ENCODE measurements at places on chromosomes 6 and 20.

- no peak for DNase-seq
These were observed 21.9 kb upstream of the CSE1L start for GRCh38 chr20:49024220-49024619.

- peak; percentile 56 for DNase-seq
These were observed 6.1 kb upstream of the TREML4 start for GRCh38 chr6:41222045-41222444.

- DNase-seq = no peak
These were observed 907.6 kb downstream of the TFAP2A start for GRCh38 chr6:9507136-9507895.

DNA sequence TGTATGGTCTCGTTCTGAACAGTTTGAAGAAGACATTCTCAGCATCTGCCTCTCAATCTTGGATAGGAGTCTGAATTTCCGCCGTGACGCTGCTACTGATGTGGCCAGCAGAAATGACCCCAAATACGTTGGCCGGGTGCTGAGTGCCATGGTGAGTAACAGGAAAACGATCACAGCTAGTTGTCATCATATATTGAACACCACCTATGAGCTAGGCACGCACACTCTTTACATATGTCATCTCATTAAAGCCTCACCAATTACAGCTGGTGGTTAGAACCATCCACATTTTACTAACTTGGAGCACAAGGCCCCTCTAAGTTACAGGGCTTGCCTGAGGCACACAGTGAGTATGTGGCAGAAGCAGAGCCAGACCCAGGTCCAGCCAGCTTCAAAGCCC, 17.1 kb downstream of the TGM3 start:
- no peak for DNase-seq

- peak; percentile 88 for DNase-seq
These were observed 12.8 kb upstream of the SERPINB1 start for GRCh38 chr6:2854396-2854982.

- DNase-seq = no peak
These were observed 50.0 kb upstream of the DST start for GRCh38 chr6:56692523-56693245.

DNA sequence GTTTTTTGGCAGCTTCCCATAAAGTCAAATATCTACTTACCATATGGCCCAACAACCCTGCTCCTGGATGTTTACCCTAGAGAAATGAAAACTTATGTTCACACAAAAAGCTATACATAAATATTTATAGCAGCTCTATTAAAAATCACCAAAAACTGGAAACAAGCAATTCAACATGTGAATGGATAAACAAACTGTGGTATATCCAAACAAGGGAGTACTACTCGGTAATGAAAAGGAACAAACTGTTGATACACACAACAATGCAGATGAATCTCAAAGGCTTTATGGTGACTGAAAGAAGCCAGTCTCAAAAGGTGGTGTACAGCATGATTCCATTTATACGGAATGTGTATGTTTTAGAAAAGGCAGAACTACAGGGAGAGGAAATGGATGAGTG, 48.4 kb downstream of the PREX1 start:
- no peak for DNase-seq

DNA sequence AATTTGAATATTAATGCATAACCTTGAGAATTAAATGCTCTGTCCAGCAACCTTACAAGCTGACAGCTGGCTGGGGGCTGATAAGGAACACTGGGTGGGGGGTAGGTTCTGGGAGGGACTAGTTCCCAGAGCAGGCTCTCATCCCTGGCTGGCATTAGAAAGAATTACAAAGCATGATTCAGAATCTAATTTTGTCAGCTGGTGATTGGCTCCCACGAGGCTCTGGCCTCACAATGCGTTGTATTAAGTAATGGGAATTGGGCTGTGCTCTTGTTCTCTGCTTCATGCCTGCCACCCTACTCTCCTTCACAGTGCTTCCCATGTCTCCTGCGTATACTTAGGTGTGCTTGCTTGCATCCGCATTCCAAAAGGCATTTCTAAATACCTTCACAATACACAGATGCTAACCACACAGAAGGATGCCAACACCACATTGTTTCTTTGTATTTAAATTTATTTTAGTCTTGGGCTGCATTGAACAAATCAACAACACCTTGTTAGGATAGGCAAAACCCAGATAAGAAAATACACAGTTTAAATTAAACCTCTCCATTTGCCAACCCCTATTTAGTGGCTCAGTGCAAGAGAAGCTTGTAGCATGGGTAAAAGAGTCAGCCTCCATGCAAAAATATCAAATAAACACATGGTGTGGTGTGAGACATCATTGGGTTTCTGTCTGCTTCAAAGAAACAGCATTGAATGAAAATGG, 434.5 kb upstream of the JAG1 start:
- DNase-seq = no peak

GRCh38 chr20:57467742-57468141, 57.2 kb downstream of the CTCFL start:
- DNase-seq = no peak

- DNase-seq = peak; percentile 74
These were observed 176.7 kb downstream of the BMP7 start for GRCh38 chr20:57089699-57090144.

DNA sequence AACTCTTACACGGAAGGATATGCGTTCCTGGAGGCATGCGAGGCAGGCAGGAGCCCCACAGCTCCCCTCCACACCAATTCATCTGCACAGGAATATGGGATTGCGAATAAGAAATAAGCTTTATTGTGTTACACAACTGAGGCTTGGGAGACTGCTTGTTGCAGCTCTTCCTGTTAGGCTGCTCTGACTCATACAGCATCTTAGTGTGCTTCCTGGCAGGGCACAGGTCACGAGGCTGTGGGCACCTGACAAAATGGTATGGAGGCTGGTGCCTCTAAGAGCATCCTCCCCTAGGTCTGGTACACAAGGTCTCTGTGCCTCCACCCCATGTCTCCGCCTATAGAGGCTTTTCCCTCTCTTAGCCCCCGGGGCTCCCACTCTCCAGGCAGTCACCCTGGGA, 6.8 kb downstream of the SLC22A3 start:
- DNase-seq = peak; percentile 57

- peak; percentile 59 for DNase-seq
These were observed 283.9 kb downstream of the TBC1D7 start for GRCh38 chr6:13044390-13044789.

GRCh38 chr20:10668677-10669368, 5.0 kb downstream of the JAG1 start:
- no peak for DNase-seq

GRCh38 chr20:43191946-43192863, 2.5 kb upstream of the PTPRT start:
- peak; percentile 36 for DNase-seq

DNA sequence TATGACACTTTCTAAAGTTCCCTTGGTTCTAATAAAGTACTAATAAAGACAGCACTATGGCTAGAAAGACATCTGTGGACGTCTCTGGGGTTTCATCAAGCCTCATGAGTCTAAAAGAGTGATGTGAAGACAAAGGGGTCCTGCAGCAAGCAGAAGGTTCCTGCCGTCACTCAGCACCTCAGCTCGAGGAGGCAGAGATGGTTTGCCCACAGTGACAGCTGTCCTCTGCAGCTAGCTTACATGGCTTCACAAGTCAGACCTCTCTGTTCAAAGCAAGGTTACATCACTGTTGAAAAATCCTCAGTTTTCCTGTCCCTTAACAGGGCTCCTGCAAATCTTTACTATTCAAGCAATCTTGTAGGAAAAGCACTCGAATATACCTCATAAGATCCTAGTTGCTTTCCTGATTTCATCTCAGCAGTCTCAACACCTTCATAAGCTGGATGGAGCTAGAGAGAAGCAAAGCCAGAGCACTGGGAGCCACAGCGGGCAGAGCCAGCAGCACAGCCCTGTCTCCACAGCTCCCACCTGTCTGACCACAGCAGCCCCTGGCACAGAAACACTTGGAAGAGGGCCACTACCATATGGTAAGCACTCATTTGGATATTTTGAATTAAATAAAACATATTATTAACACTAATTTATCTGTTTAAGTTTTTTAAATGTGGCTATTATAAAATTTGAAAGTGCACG, 202.3 kb downstream of the GMDS start:
- DNase-seq = no peak

DNA sequence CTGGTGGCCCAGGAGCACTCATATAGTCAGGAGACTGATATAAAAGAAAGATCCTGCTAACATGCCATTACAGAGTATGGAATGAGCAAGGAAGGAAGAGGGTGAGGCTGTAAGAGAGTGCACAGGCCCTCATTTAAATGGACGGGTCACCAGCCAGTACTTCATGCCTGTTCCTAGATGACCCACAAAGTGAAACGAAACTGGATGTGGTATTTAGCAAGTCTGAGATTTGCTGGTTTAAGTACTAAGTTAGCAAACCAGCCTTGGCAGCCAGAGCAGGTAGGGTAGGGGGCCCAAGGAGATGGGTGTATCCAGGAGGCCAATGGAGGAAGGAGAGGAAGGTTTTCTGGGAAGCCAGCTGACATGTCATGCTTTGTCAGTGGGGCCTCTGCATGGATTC, 15.9 kb downstream of the NT5E start:
- no peak for DNase-seq

GRCh38 chr20:32067234-32067821, 15.3 kb downstream of the HCK start:
- DNase-seq = peak; percentile 62

DNA sequence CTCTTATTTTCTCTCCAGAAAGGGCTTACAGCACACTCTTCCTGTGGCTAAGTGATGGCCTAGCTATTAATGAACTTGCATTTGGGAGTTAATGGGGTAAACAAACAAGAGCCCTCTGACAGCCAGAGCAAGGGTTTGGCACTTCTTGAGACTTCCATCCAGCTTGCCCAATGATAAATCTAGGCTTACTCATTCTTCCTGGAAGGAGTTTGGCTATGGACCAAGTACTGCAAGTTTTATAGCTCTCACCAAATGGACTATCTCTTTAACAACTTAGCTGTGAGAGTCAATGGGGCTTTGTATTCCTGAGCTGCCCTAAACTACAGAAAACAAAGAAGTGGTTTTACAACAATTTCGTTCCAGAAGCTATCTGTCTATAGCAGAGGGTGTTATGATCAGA, 16.7 kb upstream of the PI3 start:
- no peak for DNase-seq

GRCh38 chr6:135066806-135067205, 12.2 kb upstream of the HBS1L start:
- DNase-seq = peak; percentile 15

DNA sequence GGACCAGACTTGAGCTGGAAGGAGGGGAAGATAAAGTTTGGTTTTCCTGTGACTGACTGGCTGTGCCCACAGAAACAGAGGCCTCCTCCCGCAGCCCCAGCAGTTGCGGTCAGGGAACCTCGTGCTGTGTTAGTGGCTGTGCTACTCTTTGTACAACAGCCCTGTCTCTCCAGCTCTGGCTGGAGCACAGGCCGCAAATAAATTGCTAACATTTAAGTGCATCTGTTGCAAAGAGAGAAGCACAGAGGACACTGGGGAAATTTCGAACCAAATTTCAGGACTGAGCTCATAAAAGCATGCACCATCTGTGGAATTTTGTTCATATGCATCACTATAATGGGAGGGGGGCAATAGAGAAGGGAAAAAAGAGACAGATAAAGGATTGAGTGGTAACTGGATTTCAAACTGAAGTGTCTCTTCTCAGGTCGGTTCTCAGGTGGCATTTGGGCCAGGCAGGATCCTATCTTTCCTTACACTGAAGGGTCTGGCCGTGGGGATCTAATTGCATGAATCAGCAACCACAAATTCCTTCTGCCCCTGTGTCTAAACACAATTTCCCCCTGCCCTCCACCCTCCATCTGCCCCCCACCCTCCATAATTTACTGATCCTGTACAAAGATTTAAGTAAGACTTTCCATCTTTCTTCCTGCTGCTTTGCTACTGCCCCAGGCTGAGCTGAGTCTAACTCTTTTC, 88.9 kb upstream of the ATXN1 start:
- DNase-seq = peak; percentile 92

GRCh38 chr6:48973491-48973890, 489.6 kb downstream of the MMUT start:
- DNase-seq = no peak

- DNase-seq = peak; percentile 4
These were observed at the start of gene METTL24 for GRCh38 chr6:110357664-110358552. TSS of gene METTL24 (minus strand) at chr6:110358349. CDS start at chr6:110358272, 77 bp downstream.
